ENCODE measurements at places on chromosomes 7 and 10. TPM values are rescaled to one million over a fixed set of nuclear protein-coding genes. Genes with fewer than 3 reads are reported as not detected.

The CLDN12 gene
- 6.1 TPM for total RNA-seq

- DNase-seq = peak; percentile 58
- H3K4me3 ChIP-seq = no peak overlapping the region
These were observed 98.2 kb downstream of the ANLN start for GRCh38 chr7:36487756-36488336.

The OPALIN gene
- not detected for total RNA-seq

DNA sequence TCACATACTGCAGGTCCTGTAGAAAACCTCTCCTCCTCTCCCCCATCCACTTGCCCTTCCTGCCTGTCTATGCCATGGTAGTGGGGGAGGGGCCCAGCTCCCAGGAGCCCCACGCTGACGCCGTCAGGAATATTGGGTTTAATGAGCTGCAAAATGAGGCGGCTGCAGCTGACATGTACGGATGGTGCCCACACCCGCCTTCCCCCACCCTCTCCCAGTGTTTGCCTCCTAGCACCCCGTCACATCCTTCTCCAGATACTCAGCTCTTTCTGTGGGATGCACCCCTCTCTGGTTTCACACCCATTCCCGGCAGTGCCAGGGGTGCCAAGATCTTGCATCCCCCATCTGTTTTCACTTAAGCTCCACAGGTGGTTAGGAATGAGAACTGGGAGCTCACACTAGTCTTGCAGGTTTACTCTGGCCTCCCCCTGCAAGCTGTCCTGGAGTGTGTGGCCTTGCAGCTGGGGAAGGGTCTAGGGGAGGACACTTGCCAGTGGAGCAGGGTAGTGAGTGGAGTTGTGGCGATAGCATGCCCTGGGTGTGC is 26.1 kb downstream of the GBX1 start:
- H3K4me3 ChIP-seq = no peak overlapping the region
- H3K27ac ChIP-seq = no peak overlapping the region
- H3K27me3 ChIP-seq = no peaks in the 10 kb centered on the region
- H3K4me1 ChIP-seq = no peaks in the 10 kb centered on the region
- no peak for DNase-seq

GRCh38 chr10:72659694-72660093 is 32.2 kb upstream of the MCU start:
- H3K27ac ChIP-seq = no peak overlapping the region
- no peaks in the 10 kb centered on the region for H3K36me3 ChIP-seq
- no peak overlapping the region for H3K4me3 ChIP-seq
- H3K4me1 ChIP-seq = no peaks in the 10 kb centered on the region

DNA sequence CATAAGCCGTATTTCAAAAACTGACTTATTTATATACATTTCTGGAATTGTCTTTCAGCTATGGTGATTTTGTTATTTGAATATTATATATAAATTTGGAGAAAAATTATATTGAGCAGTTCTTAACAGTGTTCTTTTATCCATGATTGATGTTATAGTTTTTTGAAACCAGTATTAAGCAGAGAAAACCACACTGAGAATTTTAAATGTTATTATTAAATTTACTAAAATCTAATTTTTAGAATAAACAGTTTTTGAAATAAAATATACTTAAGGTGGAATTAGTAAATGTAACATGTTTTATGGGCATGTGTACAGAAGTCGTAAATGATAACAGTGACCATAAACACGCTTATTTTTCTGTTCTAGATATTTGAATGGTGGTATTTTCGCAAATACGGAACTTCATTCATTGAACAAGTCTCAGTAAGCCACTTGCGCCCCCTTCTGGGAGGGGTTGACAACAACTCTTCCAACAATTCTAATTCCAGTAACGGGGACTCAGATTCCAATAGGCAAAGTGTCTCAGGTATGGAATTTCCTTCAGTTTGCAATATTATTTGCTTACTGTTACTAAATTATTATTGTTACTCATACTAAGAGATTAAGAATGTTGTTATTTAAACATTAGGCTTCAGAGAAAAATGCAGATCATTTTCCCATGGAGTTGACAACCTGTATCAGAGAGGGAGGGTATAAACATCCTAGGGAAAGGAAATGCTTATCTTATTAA is 166.1 kb downstream of the ST7 start:
- no peaks in the 10 kb centered on the region for H3K36me3 ChIP-seq
- no peaks in the 10 kb centered on the region for H3K4me1 ChIP-seq

GRCh38 chr7:29370531-29371314 is 176.1 kb downstream of the CHN2 start:
- H3K4me3 ChIP-seq = no peak overlapping the region
- no peak for DNase-seq
- no peak overlapping the region for H3K27ac ChIP-seq
- no peaks in the 10 kb centered on the region for H3K27me3 ChIP-seq
- no peaks in the 10 kb centered on the region for H3K4me1 ChIP-seq

The ADAM8 gene
- total RNA-seq = 87.2 TPM

The PTPN20 gene
- total RNA-seq = 1.0 TPM

DNA sequence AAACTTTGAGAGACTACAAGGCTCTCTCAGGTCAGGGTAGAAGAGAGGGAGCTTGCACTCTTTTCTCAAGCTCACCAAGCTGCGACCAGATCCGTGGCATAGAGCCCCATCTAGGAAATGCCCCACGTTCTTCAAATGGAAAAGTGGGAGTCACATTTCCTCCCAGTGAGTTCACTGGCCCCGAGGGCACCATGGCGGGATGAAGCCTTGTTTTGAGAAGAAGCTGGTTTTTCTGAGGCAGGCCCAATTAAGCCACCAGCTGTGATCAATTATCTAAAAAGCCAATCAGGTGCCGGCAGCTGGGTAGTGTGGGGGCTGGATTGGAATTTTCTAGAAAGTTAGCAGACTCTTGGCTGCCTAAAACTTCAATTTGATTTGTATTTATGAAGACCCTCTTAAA is 101.4 kb downstream of the ZNF365 start:
- no peaks in the 10 kb centered on the region for H3K4me1 ChIP-seq
- no peaks in the 10 kb centered on the region for H3K27me3 ChIP-seq
- DNase-seq = no peak
- H3K4me3 ChIP-seq = no peak overlapping the region

DNA sequence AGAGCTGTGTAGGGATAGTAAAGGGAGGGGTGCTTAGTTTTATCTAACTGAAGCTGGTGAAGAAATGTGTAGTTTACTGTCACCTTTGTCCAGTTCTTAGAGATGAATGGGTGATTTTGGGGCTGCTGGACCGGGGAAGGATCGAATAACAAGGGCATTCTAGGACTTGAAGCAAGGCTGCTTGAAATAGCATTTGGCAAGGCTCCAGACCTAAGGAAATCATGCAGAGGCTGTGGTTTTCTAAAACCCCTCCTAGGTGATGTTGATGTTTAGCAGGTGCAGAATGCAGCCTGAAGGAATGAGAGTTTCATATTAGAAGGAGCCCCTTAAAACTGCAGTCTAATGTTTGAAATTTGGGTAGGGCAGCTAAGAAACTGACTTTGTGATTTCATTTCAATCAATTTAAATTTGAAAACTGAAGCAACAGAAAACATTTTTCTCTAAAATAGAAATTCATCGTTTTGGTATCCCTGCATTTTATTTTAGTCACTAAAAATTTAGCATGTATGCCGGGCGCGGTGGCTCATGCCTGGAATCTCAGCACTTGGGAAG is 68.5 kb downstream of the TET1 start:
- H3K27ac ChIP-seq = no peak overlapping the region
- H3K4me3 ChIP-seq = no peak overlapping the region
- no peaks in the 10 kb centered on the region for H3K36me3 ChIP-seq

DNA sequence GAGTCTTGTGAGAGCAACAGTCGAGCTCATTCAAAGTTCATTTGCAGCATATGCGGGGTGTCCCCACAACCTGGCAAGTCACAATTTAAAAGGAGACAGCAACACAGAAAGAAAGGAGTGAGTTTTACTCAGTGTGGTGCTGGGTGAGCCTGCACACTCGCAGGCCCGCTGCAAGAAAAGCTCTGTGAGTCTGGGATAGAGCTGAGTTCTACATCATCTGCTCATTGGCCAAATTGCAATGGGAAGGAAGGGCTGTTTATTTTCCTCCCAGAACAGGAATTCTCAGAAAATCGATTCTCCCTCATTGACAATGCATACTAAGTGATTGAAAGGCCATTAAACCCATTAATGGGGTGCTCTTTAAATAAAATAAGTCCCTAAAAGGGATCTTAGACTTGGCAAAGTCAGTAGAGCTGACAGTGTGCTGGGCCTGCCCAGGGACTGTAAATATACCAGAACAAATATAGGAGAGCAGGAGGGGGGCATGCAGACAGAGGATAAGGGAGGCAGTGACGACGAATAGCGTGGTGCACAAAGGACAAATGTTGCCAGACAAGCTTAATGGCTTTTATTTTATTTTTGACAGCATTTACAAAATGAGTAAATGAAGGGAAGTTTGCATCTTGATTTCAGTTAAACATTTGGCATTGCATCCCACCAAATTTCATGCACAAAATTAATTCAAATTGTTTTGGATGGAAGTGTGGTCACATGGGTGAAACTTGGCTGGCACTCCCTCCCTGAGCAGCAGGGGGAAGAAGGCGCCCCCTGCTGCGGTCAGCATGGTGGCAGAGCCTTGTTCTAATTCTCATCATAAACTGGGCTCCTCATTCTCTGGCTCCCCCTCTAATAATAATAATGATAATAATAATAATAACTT is 215.7 kb downstream of the SNX10 start:
- H3K27me3 ChIP-seq = no peaks in the 10 kb centered on the region
- no peak overlapping the region for H3K27ac ChIP-seq

The PRSS37 gene
- not detected for total RNA-seq

The LGI1 gene
- not detected for total RNA-seq

The UCMA gene
- not detected for total RNA-seq

DNA sequence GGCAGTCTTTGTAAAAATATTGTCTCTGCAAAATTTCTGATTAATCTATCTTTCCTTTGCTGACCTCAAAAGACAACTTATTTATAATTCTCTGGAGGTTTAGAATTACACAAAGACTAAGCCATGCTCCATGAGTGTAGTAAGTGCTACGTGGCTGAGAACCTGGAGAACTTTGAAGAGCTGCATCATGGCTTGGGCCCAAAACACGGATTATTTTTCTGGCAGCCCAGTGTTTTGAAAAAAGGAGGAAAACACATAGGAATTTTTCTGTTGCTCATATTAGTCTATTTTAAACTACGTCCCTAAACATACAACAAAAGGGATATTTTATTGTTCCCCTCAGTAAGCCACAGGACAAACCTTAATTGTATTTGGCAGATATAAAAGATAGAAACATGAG is 360.7 kb upstream of the MYO3A start:
- no peak for DNase-seq
- H3K4me1 ChIP-seq = no peaks in the 10 kb centered on the region
- no peak overlapping the region for H3K4me3 ChIP-seq
- H3K36me3 ChIP-seq = no peaks in the 10 kb centered on the region

The CLDN3 gene
- total RNA-seq = not detected

DNA sequence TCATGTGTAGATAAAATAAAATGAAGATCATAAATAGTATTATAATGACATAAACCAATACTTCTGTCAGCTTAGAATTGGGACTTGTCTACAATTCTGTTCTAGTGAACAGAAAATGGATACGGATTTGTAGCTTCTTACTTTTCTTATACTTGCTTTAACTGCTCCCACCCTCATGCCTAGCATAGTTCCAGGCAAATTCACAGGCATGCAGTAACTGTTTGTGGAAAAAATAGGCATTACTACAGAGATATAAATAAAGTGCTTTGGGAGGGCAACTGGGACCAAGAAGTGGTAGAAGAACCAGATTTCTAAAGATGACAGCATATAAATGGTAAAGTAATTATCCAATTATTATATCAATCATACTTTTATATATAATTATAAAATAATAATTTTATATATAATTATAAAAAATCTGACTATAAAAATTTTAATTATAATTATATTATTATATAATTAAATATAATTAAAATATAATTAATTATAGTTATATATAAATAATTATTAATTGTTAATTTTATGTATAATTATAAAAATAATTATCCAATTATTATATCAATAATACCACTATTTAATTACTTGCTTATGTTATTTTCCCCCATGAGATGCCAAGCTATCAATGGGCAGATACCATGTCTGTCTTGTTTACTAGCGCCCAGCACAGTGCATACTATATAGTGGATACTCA is 144.1 kb downstream of the NOC3L start:
- H3K36me3 ChIP-seq = no peaks in the 10 kb centered on the region
- H3K27ac ChIP-seq = no peak overlapping the region
- DNase-seq = no peak
- H3K27me3 ChIP-seq = no peaks in the 10 kb centered on the region
- no peaks in the 10 kb centered on the region for H3K4me1 ChIP-seq
